ENCODE measurements at places on chromosomes 2 and 18. TPM values are rescaled to one million over a fixed set of nuclear protein-coding genes. Genes with fewer than 3 reads are reported as not detected.

Gene POU3F3
- total RNA-seq, result not detected

Gene ABCG5
- not detected for total RNA-seq

Gene PHLPP1
- 5.1 TPM for total RNA-seq

Gene G6PC2
- total RNA-seq, result not detected

Gene DLX2
- total RNA-seq, result 0.97 TPM

Gene REG3A
- total RNA-seq, result not detected

Gene CROCC2
- not detected for total RNA-seq

Gene EPAS1
- total RNA-seq, result not detected

Gene DOK6
- not detected for total RNA-seq

Gene NEU2
- total RNA-seq, result not detected

Gene GULP1
- not detected for total RNA-seq

DNA sequence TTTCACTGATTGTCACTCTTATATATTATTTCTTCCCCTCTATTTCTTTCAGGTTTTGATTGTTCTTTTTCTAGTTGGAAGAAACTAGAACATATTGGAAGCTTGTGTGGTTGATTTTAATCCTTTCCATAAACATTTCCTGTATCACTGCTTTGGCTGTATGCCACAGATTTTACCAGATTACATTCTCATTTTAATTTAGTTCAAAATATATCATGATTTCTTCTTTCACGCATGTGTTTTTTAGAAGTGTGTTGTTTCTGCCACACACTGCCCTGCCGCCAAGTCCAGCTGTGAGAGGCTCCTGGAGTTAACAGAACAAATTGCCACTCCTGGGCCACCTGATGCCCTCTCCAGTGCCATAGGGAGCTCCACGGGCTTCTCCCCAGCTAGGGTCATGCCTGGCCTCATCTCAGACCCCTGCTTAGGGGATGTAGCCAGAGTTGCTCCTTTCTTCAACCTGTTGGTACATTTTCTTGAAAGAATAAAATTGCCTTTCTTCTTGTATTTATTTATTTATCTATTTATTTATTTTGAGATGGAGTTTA, 206.2 kb upstream of the COPS8 start:
- no peak for DNase-seq

DNA sequence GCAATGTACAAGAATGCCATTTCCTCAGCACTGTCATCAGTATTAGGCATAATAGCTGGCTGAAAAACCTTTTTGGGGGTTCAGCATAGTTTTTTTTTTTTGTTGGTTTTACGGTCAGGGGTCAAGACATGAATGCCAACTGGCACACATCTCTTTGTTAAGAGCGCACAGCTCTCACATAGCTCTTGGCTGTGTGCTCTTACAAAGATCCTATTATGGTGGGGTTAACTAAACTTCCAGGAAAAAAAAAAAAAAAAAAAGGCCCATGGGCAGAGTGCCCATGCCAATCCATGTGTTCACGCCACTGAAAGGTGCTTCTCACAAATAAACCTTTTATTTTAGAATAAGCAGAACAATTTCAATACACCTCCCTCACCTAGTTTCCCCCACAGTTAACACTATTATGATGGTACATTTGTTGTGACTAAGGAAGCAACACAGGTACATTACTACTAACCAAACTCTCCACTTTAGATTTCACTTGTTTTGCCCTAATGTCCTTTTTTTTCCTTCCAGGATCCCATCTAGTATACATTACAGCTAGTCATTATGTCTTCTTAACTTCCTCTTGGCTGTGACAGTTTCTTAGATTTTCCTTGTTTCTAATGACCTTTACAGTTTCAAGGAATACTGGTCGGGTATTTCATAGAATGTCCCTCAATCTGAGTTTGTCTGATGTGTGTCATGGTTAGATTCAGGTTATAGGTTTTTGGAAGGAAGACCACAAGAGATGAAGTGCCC, 56.3 kb downstream of the C2orf74 start:
- DNase-seq, result no peak

DNA sequence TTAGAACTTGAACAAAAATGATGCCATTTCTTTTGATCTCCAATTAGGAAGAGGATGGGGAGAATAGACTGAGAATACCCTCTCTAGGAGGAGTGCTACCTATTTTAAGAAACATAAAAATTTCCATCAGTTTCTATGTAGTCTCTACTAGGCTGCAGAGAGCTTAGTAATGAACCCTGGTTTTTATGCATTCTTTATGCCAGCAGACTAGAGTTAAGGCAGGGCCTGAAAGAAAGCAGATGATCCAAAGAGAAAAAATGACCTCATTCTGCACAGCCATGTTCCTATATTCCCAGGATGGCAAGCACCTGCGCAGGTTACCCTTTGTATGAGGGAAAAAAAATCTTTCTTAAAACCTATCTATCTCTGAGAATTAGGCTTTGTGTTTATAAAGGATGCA, 254.9 kb downstream of the RIT2 start:
- no peak for DNase-seq

- no peak for DNase-seq
Measured at GRCh38 chr2:230991598-230991997, 4.3 kb upstream of the SPATA3 start.

- DNase-seq, result no peak
Measured at GRCh38 chr2:68330691-68331090, 10.9 kb upstream of the CNRIP1 start.

- DNase-seq, result no peak
Measured at GRCh38 chr2:236117401-236117800, 50.8 kb downstream of the GBX2 start.

DNA sequence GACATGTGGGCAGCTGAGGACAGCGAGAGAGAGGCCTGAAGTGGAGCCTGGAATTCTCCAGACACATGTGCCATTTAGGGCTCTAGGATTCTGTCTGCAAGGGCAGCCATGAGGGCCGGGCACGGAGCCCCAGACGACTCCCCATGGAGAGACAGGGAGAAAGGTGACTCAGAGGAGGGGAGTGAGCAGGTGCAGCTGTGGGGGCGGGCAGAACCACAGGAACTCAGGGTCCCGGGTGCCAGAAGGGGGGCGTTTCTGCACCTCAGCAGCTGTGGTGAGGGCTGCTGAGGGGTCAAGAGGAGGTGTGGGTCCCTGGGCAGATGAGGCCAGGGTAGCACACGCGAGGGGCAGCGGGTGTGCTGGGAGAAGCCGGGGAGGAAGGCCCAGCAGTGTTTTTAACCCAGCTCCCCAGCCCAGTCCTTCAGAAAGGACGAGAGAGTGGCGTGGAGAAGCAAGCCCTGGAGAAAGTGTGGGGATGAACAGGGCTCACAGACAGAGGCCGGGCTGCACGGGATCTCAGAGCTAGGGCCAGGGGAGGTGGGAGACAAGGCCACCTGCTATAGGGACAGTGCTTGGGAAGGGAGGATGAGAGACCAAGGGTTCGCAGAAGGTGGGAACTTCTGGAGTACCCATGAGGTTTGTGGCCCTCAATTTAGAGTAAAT, 7.6 kb downstream of the GPR17 start:
- no peak for DNase-seq

- DNase-seq, result no peak
Measured at GRCh38 chr2:45167920-45168629, 158.8 kb upstream of the SIX2 start.

GRCh38 chr2:118049816-118050140, 35.9 kb upstream of the CCDC93 start:
- DNase-seq, result no peak

DNA sequence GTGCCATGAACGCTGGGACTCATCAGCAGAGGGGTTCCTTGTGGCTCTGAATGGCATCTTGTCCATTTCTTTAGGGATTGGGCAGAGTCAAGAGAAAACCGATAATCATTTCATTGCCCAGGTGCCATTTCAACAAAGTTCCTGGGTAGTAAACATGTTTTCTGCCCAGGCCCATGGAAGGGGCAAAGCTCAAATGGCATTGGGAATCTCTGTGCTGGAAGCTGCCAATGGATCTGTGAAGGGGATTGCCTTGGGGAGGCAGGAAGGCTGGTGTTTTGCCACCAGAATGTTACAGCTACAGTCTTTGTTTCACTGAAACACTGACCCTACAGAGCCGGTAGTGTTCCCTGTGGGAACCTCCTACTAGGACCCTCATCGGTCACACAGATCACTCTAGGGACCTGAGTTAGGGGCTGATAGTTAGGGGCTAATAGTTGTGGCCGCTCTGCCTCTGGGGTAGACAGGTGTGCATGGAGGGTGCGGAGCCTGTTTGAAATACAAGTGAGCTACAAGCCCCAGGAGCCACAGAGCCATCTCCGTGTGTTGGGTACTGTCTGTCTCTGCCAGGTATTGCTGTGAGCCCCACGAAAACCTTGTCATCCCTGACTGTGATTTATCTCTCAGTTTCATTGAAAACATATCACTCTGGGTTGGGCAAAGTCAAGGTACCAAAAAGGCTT, 224.4 kb upstream of the COPS8 start:
- DNase-seq, result no peak

- no peak for DNase-seq
Measured at GRCh38 chr2:35199298-35199697, 1156.3 kb upstream of the CRIM1 start.

- DNase-seq, result no peak
Measured at GRCh38 chr2:8966123-8966908, 37.2 kb downstream of the MBOAT2 start.

GRCh38 chr2:152717228-152718075, at the start of gene PRPF40A:
PRPF40A (minus strand) TSS chr2:152717461; CDS start chr2:152717439, 22 bp downstream.
- DNase-seq, result peak; percentile 99

- DNase-seq, result no peak
Measured at GRCh38 chr18:11106894-11107293, 42.5 kb downstream of the PIEZO2 start.

GRCh38 chr2:75180476-75180875, 18.8 kb downstream of the TACR1 start:
- DNase-seq, result no peak

GRCh38 chr2:207674826-207675225, 36.6 kb upstream of the CCNYL1 start:
- no peak for DNase-seq

DNA sequence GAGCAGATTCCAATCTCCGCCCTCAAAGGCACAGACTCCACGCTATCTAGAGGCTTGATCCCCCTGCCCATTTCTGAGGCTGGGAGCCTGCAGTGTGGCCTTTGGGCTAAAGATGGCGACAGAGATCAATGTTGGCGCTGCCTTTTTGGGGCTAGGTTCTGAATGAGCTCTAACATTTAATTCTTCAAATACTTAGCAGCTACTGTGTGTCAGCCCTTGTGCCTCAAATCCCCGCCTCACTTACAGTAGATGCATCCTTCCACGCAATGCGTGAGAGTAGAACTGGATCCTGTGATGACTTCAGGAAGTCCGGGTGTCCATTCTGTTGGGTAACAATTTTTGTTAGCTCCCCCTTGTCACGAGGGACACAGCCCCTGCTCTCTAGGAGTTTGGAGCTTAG, 12.4 kb downstream of the IL1F10 start:
- DNase-seq, result peak; percentile 73

- no peak for DNase-seq
Measured at GRCh38 chr2:198957181-198957580, 500.6 kb downstream of the SATB2 start.

- DNase-seq, result no peak
Measured at GRCh38 chr2:46939626-46940359, 24.2 kb upstream of the MCFD2 start.

DNA sequence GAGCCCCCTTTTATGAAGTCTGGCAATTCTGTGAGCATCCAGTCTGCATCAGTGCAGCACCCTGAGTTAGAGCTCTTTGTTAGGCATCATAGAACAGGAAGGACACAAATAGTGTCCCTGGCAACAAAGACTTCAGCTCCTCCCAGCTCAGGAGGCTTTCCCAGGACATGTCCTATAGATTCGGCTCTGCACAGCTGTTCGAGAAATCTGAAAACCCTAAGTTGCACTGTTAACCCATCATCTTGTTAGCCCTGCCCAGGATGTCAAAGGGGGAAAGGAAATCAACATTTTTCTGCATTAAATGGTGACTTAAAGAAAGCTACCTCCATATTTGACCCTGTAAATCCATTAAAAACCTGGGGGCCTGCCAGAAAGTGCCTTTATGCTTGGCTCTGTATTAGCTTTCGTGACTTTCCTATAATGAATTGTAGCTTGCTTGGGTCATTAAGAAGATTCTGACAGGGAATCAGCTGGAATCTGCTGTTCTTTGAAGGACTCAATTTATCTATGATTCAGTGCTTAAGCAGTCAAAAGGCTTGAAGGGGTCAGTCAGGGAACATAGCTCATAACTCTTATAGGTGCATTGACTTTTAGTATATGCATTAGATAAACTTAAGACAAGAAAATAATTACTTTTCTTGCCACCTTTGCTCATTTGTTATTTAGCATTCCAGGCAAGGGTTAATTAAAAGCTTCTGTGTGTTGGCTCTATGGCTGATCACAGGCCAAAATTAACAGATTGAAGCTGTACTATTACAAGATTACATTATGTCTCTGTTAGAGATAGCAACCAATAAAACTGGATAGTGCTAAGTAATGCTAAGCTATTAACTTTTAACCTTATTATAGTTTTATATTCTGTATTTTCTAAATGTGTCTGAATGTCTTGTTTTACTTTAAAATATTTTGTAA, 20.6 kb downstream of the ERMN start:
- DNase-seq, result no peak

DNA sequence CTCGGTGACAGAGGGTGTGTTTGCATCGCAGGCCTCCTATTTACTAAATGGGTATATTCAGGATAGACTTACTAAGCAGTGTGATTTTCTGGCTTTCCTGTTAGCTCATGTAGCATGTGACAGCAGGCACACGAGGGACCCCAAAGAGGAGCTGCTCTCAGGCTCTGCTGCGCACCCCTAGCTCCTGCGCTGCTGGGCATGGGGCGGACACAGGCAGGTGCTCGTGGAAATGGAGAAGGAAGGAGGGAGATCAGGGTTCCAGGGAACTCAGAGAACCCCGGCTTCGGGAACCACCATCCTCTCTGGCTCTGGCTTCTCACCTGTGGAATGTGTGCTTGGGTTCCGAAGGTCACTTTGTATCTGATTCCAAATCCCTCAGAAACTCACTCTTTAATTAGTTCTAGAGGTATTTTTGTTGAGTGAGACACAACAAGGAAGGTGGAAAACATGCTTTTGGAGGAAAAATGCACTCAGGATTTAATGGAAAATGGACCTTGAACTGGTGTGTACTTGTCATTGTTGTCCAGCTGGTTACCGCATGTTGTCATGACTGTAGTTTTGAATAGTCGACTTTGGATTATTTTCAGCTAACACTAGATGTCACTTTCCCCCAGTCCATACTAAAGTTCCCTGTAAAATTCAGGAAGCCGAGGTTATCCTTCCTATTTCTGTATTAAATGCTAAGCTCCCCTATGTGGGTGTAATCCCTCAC, 3.5 kb downstream of the SNTG2 start:
- DNase-seq, result no peak

Data from Karpas-422 (cell line).